ENCODE measurements at places on chromosomes 12 and 14.

DNA sequence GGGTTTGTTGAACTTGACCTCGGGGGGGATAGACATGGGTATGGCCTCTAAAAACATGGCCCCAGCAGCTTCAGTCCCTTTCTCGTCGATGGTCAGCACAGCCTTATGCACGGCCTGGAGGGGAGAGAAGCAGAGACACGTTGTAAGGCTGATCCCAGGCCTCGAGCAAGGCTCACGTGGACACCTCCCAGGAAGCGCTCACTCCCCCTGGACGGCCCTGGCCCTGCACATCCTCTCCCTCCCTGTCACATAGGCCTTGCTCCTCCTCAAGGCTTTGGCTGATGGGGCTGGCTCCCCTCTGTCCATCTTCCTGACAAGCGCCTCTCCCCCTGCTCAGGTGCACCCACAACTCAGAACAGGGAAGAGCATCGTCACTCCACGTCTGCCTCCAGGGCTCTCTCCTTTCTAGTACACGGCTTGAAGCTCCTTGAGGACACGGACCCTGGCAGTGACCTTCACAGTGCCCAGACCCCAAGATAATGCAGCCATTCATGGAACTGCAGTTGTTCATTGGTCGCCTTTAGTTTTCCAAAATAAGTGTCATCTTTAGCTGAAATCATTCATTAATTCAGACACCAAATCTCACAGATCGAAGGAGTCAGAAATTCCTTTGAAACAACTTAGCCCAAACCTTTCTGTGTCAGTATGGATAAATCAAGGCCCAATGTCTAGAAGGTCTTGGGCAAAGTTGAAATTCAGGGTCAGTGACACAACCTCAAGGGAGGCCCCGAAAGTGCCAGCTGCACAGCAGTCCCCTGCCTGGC lies 9.7 kb downstream of the SERPINA1 start:
- DNase-seq = no peak

GRCh38 chr12:124047045-124047566 lies 74.1 kb downstream of the ZNF664 start:
- no peak for DNase-seq

DNA sequence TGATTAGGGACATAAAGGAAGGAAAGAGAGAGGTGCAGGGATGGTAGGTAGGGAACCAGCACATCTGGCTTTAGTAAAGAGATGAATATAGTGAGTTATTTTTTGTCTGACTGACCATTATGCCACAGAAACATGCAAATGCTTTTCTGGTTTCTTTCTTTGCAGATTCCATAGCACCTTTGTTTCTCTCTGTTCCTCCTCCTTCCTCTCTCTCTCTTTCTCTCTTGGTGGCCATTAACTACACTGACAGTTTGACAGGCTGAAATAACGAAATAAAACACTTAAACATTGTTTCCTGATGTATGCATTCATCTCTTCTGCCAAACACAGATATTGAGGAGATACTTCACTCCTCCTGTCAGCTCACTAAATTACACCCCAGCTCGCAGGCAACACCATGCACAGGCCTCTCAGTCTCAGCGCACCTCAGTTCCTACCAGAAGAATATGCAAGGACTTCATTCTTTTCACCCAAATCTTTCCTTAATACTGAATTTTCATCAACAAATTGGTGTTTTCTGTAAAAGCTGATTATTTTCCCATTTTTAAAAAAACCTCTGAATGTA lies 406.9 kb upstream of the SOX5 start:
- DNase-seq = no peak

DNA sequence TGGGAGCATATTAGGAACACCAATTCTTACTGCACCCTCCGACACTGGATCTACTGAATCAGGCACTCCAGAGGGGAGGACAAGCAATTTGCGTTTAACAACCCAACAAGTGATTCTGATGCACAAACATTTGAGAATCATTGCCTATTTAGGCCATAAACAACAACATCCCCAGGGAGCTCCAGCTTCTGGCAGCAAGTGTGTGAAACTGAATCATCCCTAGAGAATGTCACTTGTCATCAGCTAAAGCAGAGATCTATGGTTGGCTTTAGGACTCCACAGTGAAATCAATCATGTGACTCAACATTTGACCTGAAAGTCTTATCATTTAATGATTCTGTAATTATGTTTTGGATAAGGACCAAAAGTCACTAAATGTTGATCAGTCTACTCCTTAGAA lies 505.0 kb upstream of the FLRT2 start:
- DNase-seq = no peak

GRCh38 chr12:5034603-5035002 lies 9.1 kb upstream of the KCNA5 start:
- peak; percentile 10 for DNase-seq

GRCh38 chr14:100599981-100600380 lies 12.8 kb upstream of the BEGAIN start:
- no peak for DNase-seq

GRCh38 chr12:122096591-122097149 lies 18.1 kb downstream of the MLXIP start:
- no peak for DNase-seq

- no peak for DNase-seq
These were observed 89.1 kb upstream of the RIC8B start for GRCh38 chr12:106685381-106685780.

GRCh38 chr14:52868911-52869618 lies 77.7 kb upstream of the GNPNAT1 start:
- DNase-seq = no peak

DNA sequence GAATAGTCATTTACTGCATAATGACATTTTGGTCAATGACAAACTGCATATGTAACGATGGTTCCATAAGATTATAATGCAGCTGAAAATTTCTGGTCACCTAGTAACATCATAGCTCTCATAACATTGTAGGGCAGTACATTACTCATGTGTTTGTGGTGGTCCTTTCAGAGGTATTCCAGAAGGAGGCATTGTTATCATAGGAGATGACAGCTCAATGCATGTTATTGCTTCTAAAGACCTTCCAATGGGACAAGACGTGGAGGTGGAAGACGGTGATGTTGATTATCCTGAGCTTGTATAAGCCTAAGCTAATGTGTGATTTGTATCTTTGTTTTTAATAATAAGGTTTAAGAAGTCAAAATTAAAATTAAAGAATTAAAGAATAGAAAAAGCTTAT lies 43.8 kb upstream of the TSPAN11 start:
- DNase-seq = no peak

- no peak for DNase-seq
These were observed 184.2 kb upstream of the VASH1 start for GRCh38 chr14:76577090-76577489.

DNA sequence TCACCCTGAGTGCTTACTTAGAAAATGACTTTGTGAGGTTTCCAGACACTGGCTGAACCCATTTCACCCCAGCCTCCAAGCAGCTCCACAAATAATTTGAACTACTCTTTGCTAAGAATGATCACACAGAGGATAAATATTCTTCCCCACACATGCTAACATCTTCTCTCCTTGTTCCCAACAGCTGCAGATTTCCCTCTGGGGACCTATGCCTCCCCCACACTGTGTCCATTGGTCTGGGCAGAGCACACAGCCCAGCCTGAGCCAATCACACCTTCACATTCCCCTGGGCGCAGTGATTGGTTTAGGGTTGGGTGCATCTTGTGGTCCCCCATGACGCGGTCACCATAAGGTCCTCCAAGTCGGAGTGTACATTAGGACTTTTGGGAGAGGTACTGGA lies 6.9 kb downstream of the SDR9C7 start:
- DNase-seq = no peak
